ENCODE measurements at places on chromosomes 7 and 10.

- DNase-seq: no peak
These were observed 12.5 kb upstream of the SLC18A3 start for GRCh38 chr10:49597426-49598163.

DNA sequence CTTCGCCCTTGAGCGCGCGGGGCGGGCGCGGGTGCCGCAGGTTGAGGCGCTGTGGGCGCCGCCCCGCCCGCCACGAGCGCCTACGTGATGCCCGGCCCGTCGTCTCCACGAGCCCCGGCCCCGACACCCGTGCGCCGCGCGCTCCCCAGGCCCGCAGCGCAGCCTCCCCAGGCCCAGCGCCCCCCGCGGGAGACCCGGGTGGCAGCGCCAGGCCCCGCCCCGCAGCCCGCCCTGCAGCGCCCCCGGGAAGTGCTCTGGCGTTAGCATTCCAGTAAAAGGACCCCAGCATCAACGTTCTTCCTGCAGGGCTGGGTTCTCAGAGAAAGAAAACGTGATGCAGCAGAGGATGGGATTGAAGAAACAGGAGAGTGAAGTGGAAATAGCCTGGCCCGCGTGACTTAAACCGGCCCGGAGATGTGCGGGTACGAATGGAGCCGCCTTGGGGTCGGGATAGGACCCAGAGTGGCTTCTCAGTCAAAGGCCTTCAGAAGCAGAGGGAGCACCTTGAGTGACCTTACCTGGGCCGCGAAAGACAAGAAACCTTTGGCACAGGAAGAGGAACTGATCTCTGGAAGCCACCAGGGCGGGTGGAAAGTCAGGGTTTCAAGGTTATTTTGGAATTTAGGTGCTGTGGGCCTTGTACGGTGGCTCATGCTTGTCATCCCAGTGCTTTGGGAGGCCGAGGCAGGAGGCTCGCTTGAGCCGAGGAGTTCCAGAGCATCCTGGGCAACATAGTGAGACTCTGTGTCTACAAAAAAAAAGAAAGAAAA lies 1.8 kb downstream of the PFKP start:
- no peak for DNase-seq

DNA sequence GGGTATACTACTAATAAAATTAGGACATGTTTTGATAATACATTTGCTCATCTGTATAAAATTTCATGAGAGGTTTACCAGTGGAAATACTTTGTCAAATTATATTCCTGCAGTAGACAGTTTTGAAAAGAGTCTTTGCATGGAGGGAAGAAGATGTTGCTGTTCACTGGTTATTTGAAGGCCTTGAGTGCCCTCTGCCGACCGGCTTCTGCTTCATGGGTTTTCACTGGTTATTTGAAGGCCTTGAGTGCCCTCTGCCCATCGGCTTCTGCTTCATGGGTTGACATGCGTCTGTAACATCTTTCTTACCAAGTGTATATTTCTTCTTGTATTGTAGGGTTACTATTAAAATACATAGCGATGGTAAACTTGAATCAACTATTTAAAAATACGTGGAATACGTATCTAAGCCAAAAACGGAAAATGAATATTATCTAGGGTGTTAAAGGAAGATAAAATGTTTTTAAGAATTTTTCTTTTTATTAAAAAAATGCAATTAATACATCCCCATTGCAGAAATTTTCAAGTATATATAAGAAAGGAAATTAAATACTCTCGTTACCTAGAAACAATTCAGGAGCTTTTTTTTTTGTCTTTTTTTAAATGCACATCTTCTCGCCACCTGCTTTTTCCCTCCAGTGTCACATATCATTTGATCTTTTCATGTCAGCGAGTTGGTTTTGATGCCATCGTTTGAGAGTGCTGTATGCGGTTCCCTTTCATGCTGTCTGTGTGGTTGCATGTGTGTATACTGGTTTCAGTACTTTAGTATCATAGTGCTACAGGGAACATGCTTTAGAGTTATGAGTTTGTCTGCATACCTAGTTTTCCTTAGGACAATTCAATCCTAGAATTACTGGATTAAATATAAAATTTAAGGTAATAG lies 73.4 kb downstream of the SHH start:
- DNase-seq: no peak

DNA sequence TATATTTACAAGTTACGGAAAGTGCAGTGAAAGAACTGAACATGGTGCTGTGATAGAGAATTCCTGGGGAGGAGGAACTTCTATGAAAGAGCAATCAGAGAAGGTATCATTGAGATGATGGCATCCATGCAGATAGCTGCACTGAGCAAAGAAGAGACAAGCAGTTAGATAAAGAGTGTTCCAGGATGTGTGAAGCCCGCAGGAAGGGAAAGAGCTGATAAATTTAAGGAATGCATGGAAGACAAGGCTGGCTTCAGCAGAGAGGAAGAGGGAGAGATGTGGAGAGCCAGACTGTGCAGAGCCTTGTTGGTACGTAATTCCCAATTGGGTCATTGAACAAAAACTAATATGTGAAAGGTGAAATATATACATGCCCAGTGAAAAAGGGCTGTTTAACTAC lies 538.9 kb downstream of the INHBA start:
- no peak for DNase-seq

DNA sequence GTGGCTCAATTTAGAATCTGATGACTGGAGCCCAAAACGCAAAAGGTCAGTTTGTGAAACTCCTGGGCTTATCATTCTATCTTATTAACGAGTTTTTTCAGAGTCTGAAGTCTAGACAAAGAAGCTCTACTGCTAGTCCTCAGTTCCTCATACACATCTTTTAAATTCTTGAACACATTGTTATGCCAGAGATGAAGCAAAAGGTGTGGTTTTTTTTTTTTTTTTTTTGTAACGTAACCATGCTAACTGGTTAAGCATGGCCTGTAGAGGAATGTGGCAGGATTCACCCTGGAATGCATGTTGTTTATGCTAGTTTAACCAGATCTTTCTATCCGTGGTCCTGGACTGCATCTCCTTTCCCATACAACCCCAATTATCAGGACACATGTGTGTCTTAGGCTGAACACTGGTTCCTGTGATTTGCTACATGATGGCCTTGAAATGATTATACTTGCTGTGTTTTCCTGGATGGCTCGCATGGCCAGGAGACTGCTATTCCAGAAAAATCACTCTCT lies 79.3 kb upstream of the MDFIC start:
- DNase-seq: no peak

Data from SIG-M5 (cell line).